ENCODE measurements at places on chromosomes 16 and 17. TPM values are rescaled to one million over a fixed set of nuclear protein-coding genes. Genes with fewer than 3 reads are reported as not detected.
A peak's percentile ranks its signal among the peaks of the same experiment; 100 is the strongest.

DNA sequence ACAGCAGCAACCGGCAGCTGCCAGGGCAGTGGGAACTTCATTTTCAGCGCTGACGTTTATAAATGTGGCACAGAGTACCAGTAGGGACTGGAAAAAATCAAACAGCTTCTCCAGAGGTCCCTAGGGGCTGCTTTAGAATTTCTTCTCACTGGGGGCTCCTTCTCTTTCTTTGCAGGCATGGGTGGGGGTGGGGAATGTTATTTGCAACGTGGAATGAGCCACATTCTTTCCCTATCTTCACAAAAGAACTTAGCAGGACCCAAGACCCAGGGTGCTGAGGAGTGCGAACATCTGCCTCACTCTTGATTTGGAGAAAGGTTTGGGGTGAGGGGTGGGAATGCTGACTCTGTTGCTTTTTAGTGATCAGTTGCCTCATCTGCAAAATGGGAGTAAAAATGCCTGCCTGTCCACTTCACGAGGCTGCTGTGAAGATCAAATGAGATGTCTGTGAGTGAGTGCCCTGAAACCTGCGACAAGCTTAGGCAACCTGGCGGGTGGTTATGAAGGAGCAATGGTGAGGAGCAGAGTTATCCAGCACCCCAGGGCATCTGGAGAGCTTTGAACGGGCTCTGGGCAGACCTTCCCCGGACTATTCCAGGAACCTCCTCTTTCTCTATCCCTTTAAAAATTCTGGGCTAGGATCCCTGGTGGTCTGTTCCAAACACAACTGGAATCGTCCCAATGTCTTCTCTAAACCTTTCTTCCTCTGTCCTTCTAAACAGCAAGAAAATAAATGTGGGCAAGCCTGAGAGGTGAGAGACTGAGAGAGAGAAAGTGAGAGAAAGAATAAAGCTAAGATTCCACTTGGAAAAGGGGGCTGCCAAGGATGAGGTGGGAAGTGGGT is 10.7 kb upstream of the PIPOX start:
- no peaks in the 10 kb centered on the region for H3K36me3 ChIP-seq
- no peaks in the 10 kb centered on the region for H3K27me3 ChIP-seq
- H3K4me3 ChIP-seq = no peak overlapping the region
- H3K27ac ChIP-seq = no peak overlapping the region
- H3K4me1 ChIP-seq = no peaks in the 10 kb centered on the region
- no peak for DNase-seq

- no peaks in the 10 kb centered on the region for H3K27me3 ChIP-seq
- H3K36me3 ChIP-seq = no peaks in the 10 kb centered on the region
- peak overlapping the region; percentile 40 for H3K27ac ChIP-seq
- DNase-seq = no peak
- H3K4me3 ChIP-seq = peak overlapping the region; percentile 88
- peaks cover 12% of the 10 kb centered on the region for H3K4me1 ChIP-seq
These were observed 819 bp downstream of the NLK start for GRCh38 chr17:28043296-28043695.

Gene SNAI3
- polyA plus RNA-seq = 0.11 TPM

DNA sequence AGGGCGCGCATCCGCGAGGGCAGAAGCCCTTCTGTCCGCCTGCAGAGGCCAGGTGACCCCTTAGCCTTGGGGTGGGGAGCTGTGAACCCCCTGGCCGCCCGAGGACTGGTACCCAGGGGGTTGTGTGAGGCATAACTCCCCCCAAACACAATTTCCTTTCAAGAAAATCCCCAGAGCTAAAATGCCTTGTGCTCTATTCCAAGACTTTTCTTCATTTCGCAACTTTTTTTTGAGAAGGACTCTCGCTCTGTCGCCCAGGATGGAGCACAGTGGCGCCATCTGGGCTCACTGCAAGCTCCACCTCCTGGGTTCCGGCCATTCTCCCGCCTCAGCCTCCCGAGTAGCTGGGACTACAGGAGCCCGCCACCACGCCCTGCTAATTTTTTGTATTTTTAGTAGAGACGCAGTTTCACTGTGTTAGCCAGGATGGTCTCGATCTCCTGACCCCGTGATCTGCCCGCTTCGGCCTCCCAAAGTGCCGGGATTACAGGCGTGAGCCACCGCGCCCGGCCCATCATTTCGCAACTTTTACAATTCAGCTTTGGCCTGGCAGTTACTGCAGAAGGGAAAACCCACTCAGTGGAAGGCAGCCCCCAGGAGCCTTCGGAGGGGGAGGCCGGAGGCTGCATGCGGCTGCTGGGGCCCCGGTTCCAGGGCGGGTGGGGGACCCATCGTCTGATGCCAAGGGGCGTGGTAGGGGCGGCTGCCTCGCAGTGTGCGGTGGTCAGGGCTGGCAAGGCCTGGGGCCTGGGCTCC is 963 bp upstream of the APRT start:
- H3K4me3 ChIP-seq = no peak overlapping the region
- peaks cover 23% of the 10 kb centered on the region for H3K4me1 ChIP-seq
- peak; percentile 64 for DNase-seq
- no peaks in the 10 kb centered on the region for H3K27me3 ChIP-seq
- peak overlapping the region; percentile 92 for H3K27ac ChIP-seq
- H3K36me3 ChIP-seq = no peaks in the 10 kb centered on the region

Gene CRYBA1
- not detected for polyA plus RNA-seq

Gene OR2C1
- polyA plus RNA-seq = 0.24 TPM

GRCh38 chr16:66240631-66241395 is 125.7 kb upstream of the CDH5 start:
- H3K27ac ChIP-seq = no peak overlapping the region
- H3K4me3 ChIP-seq = no peak overlapping the region
- no peaks in the 10 kb centered on the region for H3K4me1 ChIP-seq
- no peak for DNase-seq
- H3K36me3 ChIP-seq = no peaks in the 10 kb centered on the region

- H3K27ac ChIP-seq = no peak overlapping the region
- H3K4me3 ChIP-seq = no peak overlapping the region
- DNase-seq = no peak
- H3K27me3 ChIP-seq = no peaks in the 10 kb centered on the region
- H3K4me1 ChIP-seq = no peaks in the 10 kb centered on the region
These were observed 179.3 kb downstream of the SLC39A11 start for GRCh38 chr17:72913142-72913682.

Gene LRRC37B
- polyA plus RNA-seq = 10.2 TPM

DNA sequence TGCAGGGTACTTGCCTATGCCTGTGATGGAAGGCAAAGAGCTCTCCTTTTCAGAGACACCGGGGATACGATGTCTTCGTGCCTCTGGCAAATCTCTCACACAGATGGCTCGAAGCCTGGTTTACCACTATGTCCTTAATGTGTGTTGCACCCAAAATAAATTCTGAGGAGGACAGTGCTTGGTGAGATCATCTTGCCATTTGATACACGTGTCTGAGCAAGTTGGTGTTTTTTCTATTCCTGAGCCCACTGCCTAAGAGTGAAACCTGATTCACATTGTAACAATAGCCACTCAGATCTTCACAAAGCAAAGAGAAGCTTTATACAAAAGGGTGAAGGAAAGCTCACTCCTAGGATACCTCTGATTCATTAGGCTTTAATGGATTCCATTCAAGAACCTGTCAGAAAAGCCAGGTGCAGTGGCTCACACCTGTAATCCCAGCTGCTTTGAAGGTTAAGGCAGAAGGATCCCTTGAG is 33.1 kb upstream of the AKAP1 start:
- H3K4me3 ChIP-seq = no peak overlapping the region

DNA sequence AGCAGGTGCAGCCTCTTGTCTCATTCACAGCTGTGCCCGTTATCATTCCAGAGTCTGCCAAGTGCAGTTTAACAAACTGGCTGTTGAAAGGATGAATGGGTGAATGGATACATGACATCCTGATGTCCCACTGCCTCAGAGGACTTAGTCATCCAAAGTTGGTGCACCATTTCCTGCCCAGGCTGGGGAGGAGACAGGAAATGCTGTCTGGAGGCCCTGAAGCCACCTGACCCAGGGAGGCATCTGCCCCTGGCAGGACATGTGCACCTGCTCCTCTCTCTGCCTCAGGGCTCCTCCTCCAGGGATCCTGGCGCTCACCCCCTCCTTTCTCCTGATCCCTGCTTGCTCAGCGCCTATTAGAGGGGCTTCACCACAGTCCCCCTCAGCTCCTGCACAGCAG is 1.8 kb upstream of the CD300C start:
- no peak overlapping the region for H3K4me3 ChIP-seq
- H3K27ac ChIP-seq = no peak overlapping the region
- no peak for DNase-seq

DNA sequence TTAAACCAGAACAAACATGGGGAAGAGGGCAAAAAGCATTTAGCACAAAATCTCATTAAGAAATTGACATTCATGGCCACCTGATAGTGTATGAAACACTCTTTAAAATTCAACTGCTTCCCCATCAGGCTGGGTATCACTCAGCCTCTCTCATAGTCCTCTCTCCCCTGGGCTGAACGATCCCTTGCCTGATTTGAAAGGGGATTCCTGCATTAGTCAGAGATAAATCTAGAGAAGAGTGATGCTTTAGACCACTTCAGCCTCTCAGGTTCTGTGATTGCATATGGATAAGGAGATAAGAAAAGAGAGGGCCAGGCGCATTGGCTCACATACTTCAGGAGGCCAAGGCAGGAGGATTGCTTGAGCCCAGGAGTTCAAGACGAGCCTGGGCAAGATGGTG is 280.0 kb downstream of the SOX9 start:
- H3K27me3 ChIP-seq = no peaks in the 10 kb centered on the region
- no peak overlapping the region for H3K4me3 ChIP-seq
- DNase-seq = no peak
- no peaks in the 10 kb centered on the region for H3K36me3 ChIP-seq
